ENCODE measurements at places on chromosomes 1 and 21.

- peak; percentile 27 for DNase-seq
Measured at GRCh38 chr1:223748773-223749733, 36.7 kb downstream of the CAPN2 start.

- DNase-seq = no peak
Measured at GRCh38 chr1:15714406-15715136, 21.5 kb upstream of the SLC25A34 start.

- DNase-seq = no peak
Measured at GRCh38 chr1:184242507-184242943, 144.3 kb upstream of the C1orf21 start.

GRCh38 chr1:156434989-156435544 lies 65.5 kb downstream of the MEF2D start:
- no peak for DNase-seq

DNA sequence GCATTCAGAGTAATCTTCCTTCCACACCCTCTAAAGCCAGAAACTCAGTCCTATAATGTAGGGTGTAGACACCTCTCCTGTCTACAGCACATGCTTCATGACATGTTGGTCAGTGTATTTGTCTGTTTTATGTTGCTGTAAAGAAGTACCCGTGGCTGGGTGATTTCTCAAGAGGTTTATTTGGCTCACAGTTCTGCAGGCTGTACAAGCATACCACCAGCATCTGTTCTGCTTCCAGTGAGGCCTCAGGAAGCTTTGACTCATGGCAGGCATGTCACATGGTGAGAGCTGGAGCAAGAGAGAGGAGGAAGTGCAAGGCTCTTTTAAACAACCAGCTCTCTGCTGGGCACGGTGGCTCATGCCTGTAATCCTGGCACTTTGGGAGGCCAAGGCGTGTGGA lies 12.1 kb downstream of the PLOD1 start:
- DNase-seq = no peak

GRCh38 chr21:32413015-32413504 lies 554 bp downstream of the EVA1C start:
- no peak for DNase-seq

GRCh38 chr1:4755301-4755845 lies 101.0 kb downstream of the AJAP1 start:
- no peak for DNase-seq

GRCh38 chr1:66294707-66295370 lies 239.1 kb upstream of the SGIP1 start:
- DNase-seq = no peak

GRCh38 chr1:9881838-9882249 lies 28.2 kb downstream of the CTNNBIP1 start:
- DNase-seq = no peak

DNA sequence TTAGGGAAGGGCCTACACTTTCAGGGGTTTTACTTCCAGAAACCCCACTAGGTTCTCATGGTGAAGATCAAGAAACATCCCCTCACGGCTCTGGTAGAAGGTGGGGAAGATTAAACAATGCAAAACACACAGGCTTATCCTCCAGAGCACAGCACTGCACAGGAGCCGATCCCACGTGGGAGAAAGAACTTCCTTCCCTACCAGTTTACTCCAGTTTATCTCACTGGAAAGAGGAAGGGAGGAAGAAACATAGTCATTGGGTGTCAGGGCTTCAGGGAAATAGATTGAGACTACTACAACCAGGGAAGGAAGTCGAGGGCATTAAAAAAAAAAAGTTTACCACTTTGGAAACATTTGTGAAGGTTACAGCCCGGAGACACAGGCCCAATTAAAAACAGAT lies 164.4 kb downstream of the NTPCR start:
- DNase-seq = no peak

GRCh38 chr1:42953182-42954180 lies 5.2 kb downstream of the SLC2A1 start:
- no peak for DNase-seq

DNA sequence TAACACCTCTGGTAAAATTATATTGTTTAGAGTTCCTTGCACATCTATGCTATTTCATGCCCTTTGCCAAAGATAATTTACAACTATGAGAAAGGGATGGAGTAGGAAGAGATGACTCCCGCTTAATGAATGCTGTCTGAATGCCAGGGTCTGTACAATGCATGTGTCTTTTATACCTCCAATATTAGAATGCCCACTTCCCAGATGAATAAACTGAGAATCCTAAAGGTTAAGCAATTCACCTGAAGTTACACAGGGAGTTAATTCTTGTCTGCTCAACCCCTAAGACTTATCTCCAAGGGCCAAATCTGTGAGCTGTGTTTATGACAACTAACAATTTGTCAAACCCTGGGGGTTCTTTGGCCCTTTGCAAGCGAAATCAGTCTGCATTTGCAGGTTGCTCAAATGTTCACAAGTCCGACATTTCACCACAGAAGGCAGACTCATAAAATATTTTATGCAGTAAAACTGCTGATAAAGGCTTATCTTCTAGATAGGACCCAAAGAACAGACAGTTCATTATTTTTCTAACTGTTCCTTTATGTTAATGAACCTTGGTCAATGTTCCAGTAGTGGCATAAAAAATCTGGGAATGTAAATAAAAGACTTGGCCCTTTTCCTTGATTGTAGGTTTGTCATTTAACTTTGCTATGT lies 50.2 kb upstream of the ATP1A1 start:
- DNase-seq = no peak

DNA sequence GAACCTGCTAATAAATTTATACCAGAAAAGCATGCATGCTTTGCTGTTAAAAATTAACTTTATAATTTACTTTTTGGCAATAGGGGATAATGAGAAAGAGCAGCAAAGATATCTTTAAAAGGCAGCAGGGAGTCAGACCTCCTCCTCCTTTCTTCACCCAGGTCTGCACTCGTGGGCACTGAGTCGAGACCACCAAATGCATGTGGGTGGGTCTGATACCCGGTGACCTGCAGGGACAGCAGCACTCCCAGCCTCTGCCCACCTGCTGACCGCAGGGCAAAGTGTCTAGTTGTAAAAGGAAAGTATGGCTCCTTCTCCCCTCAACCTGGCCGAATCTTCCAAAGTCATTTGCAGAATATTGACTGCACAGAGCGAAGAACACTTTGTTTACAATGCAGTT lies 43.7 kb upstream of the KIF26B start:
- DNase-seq = no peak

DNA sequence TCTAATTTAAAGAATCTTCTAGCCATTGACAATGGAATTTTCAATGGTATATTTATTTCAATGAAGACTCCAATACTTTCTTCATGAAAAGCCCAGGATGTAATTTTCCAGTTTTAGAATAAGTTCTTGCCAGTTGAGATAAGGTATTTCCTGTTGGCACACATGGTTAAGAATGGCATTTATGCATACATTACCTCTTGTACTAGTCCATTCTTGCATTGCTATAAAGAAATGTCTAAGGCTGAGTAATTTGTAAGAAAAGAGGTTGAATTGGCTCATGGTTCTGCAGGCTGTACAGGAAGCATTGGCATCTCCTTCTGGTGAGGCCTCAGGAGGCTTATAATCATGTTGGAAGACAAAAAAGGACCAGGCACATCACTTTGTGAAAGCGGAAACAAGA lies 1179.6 kb downstream of the AMY1C start:
- no peak for DNase-seq

DNA sequence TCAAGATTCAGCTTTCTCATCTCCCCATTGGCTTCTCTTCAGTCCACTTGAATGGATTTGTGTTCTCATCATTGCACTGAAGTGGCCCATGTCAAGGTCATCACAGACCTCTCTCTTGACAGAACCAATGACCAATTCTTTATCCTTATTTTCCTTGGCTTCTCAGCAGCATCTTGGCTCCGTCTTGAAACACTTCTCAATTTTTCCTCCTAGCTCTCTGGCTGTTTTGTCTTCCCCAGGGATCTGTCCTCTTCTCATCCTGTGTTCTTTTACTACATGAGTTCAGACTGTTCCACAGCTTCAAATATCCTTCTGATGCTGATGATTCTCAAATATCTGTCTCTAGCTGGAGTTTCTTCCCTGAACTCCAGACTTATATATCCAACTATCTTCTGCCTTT lies 78.6 kb downstream of the COLGALT2 start:
- DNase-seq = no peak

GRCh38 chr1:94335447-94335846 lies 82.7 kb upstream of the ABCD3 start:
- DNase-seq = no peak

- no peak for DNase-seq
Measured at GRCh38 chr1:192602757-192603156, 27.2 kb downstream of the RGS1 start.

GRCh38 chr1:233233508-233234040 lies 62.0 kb downstream of the PCNX2 start:
- no peak for DNase-seq

- no peak for DNase-seq
Measured at GRCh38 chr1:48017716-48018115, 20.5 kb upstream of the TRABD2B start.

DNA sequence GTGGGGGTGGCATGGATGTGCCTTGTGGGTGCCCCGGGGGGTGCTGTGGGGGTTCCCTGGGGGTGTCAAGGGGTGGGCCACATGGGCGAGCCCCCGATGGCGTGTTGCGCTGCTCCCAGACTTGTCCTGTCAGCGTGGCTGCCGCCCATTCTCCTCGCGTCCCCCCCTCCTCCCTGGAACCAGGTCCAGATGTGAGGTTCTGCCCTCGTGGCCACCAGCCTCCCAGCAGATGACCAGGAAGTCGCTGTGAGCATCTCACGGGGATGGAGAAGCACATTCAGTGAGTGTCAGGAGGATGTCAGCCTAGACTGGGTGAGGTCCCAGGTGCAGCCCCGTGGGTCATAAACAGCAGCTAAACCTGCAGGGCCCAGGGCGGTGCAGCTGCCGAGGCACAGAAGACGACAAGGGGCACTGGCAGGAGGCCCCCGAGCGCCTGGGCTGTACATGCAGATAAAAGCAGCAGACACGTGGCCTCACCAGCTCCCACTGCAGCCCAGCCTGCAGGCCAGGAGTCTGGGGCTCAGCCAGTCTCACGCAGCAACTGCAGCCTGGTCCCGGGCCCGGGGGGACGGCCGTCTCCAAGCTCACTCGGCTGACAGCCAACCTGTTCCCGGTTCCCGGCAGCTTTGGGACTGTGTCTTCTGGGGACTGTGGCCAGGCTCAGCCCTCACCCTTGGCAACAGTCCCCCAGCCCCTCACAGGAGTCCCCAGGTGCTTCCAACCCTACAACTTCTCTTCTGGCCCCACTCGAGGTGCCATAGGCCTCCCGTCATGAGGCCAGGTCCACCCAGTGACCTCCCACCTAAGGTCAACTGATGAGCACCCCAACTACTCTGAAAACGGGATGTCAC lies 17.5 kb upstream of the COL6A2 start:
- no peak for DNase-seq

GRCh38 chr21:34924771-34925419 lies 124.2 kb downstream of the RUNX1 start:
- no peak for DNase-seq

DNA sequence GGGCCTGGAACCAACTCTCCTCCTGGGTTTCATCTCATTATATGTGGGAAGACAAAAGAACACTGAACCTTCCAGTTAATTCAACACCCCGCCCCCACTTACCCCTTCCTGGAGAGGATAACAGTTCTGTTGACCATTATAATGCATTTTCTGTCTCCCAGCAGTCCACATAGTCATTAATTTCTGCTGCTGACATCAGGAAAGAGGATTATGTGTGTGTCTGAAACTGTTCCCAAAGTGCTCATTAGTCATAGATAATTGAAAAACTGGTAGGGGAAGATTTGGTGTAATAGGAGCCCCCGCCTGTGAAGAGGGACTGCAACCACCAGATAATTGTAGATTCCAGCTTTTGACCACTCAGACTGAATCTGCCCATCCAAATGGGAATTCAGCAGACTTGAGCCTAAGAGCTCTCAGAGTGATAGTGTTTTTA lies 208.7 kb downstream of the FGGY start:
- no peak for DNase-seq

DNA sequence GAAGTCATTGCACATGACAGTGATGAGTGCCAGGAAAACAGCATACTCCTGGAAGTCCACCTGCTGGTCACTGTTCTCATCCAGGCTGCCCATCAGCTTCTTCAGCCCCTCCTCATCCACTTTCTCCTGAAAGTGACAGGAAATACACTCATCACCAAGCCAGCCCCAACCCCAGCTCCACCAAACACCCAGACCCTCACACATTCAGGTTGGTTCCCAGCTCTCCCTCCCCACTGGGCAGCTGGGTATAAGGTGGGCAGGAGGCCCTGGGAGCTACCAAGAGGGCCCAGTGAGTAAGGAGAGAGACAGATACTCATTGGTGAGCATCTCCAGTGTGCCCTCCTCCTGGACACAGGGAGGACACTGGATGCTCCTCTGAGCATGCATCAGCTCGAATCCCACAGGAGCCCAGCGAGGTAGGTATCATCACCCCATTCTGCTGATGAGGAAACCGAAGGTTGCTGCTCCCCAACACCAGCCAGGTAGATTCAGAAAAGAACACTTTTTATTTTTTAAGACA lies 4.1 kb downstream of the S100A2 start:
- no peak for DNase-seq

DNA sequence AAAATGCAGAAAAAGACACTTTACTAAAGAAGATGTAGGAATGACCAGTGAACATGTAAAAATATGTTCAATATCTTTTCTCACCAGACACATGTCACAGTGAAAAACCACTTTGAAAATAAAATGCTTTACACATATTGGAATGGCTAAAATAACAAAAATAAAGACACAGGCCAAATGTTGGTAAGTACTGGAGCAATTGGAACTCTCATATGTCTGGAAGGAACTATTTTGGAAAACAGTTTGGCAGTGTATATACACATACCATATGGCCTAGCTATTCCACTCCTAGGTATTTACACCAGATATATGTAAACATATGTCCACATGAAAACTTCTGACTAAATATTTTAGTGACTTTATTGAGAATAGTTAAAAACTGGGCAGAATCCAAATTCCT lies 927.2 kb downstream of the BRINP3 start:
- DNase-seq = no peak

DNA sequence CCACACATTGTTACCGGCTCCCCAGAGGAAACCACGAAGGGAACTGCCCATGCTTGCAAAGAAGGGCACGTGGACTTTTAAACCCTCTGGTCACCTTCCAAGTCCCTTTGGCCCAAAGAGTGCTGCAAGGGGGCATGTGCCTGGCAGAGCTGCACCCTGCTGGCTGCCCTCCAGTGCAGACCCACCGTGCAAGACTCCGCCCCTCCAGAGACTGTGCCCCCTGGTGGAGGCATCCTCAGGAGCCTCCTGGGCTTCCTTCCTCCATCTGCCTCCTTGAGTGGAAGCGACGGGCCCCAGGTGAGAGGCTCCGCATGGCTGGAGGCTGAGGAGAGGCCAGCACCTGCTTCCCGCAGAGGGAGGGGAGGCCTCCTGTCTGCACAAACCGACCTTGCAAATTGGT lies 100.6 kb downstream of the CRYAA start:
- DNase-seq = peak; percentile 25

DNA sequence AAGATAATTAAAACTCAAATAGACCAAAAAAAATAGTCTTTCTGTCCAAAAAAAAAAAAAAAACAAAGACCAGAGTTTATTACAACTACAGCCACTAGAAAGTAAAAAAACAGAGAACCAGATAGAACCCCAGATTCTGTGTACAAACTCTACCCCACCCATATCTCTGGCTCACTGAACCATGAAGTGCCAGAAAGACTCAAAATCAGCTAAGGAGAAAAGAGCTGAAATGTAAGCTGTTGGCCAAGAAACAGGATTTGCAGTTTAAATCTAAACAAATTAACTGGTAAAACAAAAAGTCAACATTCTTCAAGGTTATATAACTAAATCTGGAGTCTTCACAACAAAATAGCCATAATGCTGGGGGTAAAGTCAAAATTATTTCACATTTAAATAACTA lies 278.9 kb downstream of the SEC16B start:
- DNase-seq = no peak

- no peak for DNase-seq
Measured at GRCh38 chr1:234231061-234231892, 142.0 kb upstream of the COA6 start.
